ENCODE measurements at places on chromosomes 7 and 10.

- H3K4me1 ChIP-seq, result no peaks in the 10 kb centered on the region
- no peaks in the 10 kb centered on the region for H3K36me3 ChIP-seq
- no peak for DNase-seq
- H3K27ac ChIP-seq, result no peak overlapping the region
- H3K27me3 ChIP-seq, result peaks cover 32% of the 10 kb centered on the region
- H3K4me3 ChIP-seq, result no peak overlapping the region
Measured at GRCh38 chr10:58968389-58968755, 208.1 kb upstream of the PHYHIPL start.

- DNase-seq, result no peak
- H3K27me3 ChIP-seq, result no peaks in the 10 kb centered on the region
- no peaks in the 10 kb centered on the region for H3K36me3 ChIP-seq
- H3K27ac ChIP-seq, result no peak overlapping the region
- H3K4me3 ChIP-seq, result peak overlapping the region; percentile 94
Measured at GRCh38 chr10:69125554-69125953, 1.6 kb downstream of the VPS26A start.

DNA sequence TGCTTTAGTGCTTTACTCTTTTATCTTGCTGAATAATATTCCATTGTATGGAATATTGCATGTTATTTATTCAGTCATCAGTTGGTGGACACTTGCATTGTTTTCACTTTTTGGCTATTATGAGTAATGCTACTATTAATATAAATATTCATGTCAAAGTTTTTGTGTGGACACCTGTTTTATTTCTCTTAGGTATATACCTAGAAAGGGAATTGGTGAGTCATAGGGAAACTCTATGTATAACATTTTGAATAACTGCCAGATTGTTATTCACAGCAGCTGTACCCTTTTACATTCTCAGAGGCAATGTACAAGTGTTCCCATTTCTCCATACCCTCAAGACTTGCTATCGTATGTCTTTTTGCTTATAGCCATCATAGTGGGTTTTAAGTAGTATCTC, 268.7 kb downstream of the SEMA3A start:
- no peak overlapping the region for H3K4me3 ChIP-seq
- peak; percentile 28 for DNase-seq
- peaks cover 1% of the 10 kb centered on the region for H3K27me3 ChIP-seq
- no peaks in the 10 kb centered on the region for H3K36me3 ChIP-seq
- no peaks in the 10 kb centered on the region for H3K4me1 ChIP-seq

DNA sequence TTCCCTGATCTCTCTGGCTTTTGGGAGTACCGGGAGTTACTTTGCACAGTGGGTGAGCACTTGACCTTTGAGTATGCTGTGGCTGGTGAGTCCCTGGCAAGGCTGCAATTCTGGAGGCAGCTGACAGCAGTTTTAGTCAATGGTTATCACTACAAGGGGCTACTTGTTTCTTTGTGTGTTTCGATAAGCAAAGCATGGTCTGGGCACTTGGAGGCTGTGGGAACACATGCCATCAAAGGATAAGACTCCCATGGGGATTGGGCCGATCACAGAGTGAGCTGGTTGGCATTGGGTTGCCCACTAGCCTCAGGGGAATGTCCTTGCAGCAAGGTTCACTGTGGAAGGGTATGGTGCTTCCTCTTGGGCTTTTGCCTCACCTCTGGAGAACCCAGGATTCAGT, 208.2 kb downstream of the SNX13 start:
- H3K27ac ChIP-seq, result no peak overlapping the region
- no peak for DNase-seq
- H3K4me1 ChIP-seq, result no peaks in the 10 kb centered on the region
- H3K36me3 ChIP-seq, result no peaks in the 10 kb centered on the region
- no peaks in the 10 kb centered on the region for H3K27me3 ChIP-seq
- no peak overlapping the region for H3K4me3 ChIP-seq

DNA sequence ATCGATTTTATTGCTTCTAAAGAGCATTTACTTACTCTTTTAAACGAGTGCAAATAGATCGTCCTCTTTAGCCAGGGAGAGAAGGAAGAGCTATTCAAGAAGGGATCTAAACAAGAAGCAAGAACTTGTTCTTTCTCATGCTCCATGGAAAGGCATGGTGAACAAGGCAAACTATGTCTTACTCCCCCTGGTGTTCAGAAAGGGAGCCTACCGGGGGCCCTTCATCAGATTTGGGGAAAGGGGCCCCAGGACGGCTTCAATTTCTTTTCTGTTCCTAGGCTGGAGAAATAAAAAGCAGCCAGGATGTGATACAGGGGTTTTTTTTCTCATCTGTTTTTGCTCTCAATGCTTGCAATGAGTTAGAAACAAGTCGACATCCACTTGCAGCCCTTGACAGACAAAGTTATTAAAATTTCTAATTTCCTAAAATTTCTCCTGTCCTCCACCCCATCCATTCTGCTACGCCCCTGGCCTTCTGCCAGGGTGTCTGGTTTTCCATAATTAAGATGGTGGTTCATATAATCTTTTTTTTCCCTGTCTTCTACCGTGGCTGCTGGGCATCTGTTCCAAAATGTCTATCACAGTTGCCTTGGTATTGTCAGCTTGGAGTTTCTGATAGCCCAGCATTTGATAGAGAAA, 214.4 kb downstream of the CREB5 start:
- H3K4me3 ChIP-seq, result no peak overlapping the region
- no peaks in the 10 kb centered on the region for H3K36me3 ChIP-seq
- peak; percentile 60 for DNase-seq
- H3K27me3 ChIP-seq, result no peaks in the 10 kb centered on the region
- peaks cover 5% of the 10 kb centered on the region for H3K4me1 ChIP-seq
